Activated naive CD8-positive, alpha-beta T cell treated with anti-CD3 and anti-CD28 coated beads for 36 hours (primary cell): ENCODE measurements at places on chromosomes 1 and 21. TPM values are rescaled to one million over a fixed set of nuclear protein-coding genes. Genes with fewer than 3 reads are reported as not detected.

Gene GFI1
- total RNA-seq, result 85.0 TPM

Gene ST7L
- total RNA-seq, result 11.4 TPM

Gene TNFRSF18
- total RNA-seq, result 52.5 TPM

Gene LMOD1
- total RNA-seq, result not detected

Gene PDE9A
- total RNA-seq, result 7.7 TPM

Gene FYB2
- total RNA-seq, result not detected

Gene TNFSF4
- total RNA-seq, result 5.2 TPM

Gene AMY1C
- total RNA-seq, result not detected

DNA sequence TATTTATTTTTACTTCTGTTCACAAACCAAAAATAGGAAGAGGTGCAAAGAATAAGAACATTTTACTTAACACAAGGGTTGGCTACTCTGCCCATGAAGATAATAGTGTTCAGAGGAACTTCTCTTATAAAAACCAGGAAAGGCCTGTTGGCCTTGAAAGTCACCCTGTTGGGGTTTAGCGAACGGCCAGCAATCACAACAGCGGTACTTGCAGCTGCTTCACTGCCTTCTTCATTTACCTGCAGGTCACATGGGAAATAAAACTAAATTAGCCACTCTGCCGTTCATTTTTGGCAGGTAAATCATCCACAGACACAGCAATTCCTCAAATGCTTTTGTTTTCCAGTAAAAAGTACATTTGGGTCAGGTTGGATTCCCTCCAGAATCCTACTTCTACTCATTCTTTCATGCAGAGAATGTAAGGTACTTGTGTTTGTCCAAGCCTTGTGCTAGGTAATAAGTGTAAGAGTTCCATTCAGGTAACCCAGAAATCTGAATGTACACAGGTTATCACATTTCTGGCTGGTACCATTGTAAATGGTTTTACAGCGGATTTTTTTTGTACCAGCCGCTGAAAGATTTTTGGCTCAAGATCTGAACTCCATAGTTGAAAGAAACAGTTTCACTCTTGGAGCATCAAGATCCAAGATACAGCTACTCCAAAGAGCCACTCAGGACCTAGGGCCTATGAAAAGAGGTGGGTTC, 13.1 kb downstream of the SERPINC1 start:
- DNase-seq, result no peak
- peaks cover 10% of the 10 kb centered on the region for H3K36me3 ChIP-seq
- no peak overlapping the region for H3K27ac ChIP-seq
- H3K4me1 ChIP-seq, result peaks cover 18% of the 10 kb centered on the region

- DNase-seq, result no peak
- peaks cover 61% of the 10 kb centered on the region for H3K4me1 ChIP-seq
- no peak overlapping the region for H3K27ac ChIP-seq
- H3K4me3 ChIP-seq, result no peak overlapping the region
These were observed 16.0 kb downstream of the GNB1 start for GRCh38 chr1:1874901-1875300.

DNA sequence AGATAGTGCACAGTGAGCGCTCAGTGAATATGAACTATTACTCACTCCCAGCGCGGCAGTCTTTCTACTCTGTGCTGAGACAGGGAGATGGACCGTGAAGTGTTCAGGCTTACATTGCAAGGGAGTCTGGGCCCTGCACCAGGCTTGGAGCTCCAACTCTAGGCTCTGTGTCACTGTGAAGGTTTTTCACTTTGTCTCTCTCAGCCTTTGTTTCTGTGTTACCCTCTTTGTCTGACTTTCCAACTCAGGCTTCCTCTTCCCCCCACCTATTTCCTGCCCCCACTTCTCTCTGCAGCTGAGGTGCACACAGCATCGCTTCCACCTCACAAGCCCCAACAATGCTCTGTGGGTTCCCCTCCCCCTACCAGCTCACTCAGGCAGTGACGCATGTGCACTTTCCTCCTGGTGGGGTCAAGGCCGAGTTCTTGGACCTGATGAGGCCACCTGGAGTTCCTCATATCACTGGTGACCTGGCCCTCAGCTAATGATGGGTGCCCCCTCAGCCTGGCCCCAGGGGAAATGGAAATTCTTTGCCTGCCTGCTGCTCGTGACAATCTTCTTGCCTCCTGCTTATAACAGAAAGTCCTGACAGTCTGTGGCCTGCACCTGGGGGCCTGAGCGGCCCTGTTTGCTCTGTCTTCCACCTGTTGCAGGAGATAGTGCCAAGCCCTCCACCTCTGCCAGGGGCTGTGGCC, 1.1 kb upstream of the LCK start:
- no peaks in the 10 kb centered on the region for H3K27me3 ChIP-seq
- peak; percentile 82 for DNase-seq
- H3K4me3 ChIP-seq, result peak overlapping the region; percentile 97
- H3K27ac ChIP-seq, result peak overlapping the region; percentile 92
- H3K36me3 ChIP-seq, result peaks cover 35% of the 10 kb centered on the region
- peaks cover 56% of the 10 kb centered on the region for H3K4me1 ChIP-seq

- no peaks in the 10 kb centered on the region for H3K27me3 ChIP-seq
- peak; percentile 87 for DNase-seq
- peaks cover 41% of the 10 kb centered on the region for H3K36me3 ChIP-seq
- H3K27ac ChIP-seq, result peak overlapping the region; percentile 96
- H3K4me1 ChIP-seq, result peaks cover 64% of the 10 kb centered on the region
- peak overlapping the region; percentile 95 for H3K4me3 ChIP-seq
These were observed 1.1 kb downstream of the ARHGAP30 start for GRCh38 chr1:161068306-161069234.

DNA sequence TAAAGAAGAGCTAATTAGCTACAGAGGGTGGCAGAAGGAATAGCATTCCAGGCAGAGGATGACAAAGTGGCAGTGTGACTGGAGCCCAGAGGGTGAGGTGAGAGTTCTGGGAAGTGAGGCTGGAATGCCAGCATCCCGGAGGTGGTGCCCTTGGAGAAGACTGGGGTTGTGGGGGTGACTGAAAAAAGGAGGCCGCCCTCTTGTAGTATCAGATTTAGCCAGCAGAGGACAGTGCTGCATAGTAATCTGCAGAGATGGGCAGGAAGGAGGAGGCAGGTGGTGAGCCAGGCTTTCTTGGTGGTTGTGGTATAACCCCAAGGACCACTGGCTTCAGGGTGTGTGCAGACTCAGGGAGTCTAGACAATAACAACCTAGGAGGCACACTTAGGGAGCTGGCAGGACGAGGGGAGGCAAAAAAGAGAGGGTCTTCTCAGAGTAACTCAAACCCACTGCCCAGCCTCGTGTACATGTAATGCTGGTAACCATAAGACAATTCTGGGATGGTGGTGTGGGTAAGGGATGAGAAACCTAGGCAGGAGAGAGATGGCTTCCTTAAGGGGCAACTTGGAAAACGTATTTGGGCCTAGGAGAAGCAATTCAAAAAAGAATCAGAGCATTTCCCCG, 30.5 kb downstream of the MROH7 start:
- H3K4me1 ChIP-seq, result no peaks in the 10 kb centered on the region
- H3K4me3 ChIP-seq, result no peak overlapping the region
- H3K27me3 ChIP-seq, result no peaks in the 10 kb centered on the region
- peak; percentile 68 for DNase-seq
- H3K36me3 ChIP-seq, result no peaks in the 10 kb centered on the region
- H3K27ac ChIP-seq, result no peak overlapping the region

DNA sequence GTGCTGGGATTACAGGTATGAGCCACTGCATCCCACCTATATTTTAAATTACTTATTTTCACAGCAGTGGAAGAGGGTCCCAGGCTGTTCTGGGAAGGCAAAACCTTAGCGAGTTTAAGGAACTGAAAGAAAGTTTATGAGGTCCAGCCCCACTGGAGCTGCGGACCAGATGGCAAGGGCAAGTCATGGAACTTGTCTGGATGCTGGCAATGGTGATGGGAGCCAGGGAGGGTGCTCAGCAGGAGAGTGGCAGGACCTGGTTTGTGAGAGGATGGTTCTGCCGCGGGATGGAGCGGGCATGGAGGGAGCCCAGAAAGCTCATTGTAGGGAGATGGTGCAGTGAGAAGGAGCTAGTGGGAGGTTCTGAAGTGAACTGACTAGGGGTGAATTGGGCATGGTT, 50.6 kb upstream of the SLC45A1 start:
- H3K27me3 ChIP-seq, result peaks cover 15% of the 10 kb centered on the region
- no peak for DNase-seq
- H3K27ac ChIP-seq, result no peak overlapping the region

- no peak overlapping the region for H3K4me3 ChIP-seq
- peaks cover 11% of the 10 kb centered on the region for H3K27me3 ChIP-seq
- H3K27ac ChIP-seq, result no peak overlapping the region
These were observed 7.5 kb upstream of the SOX13 start for GRCh38 chr1:204065174-204065985.

- H3K36me3 ChIP-seq, result peaks cover 25% of the 10 kb centered on the region
- peaks cover 36% of the 10 kb centered on the region for H3K4me1 ChIP-seq
- DNase-seq, result peak; percentile 43
- peak overlapping the region; percentile 96 for H3K4me3 ChIP-seq
- H3K27me3 ChIP-seq, result no peaks in the 10 kb centered on the region
These were observed 630 bp downstream of the MTF2 start for GRCh38 chr1:93079685-93080141.

- H3K4me3 ChIP-seq, result peak overlapping the region; percentile 91
- H3K27ac ChIP-seq, result peak overlapping the region; percentile 97
- DNase-seq, result no peak
These were observed 33.2 kb upstream of the RUNX3 start for GRCh38 chr1:24963099-24963872.

DNA sequence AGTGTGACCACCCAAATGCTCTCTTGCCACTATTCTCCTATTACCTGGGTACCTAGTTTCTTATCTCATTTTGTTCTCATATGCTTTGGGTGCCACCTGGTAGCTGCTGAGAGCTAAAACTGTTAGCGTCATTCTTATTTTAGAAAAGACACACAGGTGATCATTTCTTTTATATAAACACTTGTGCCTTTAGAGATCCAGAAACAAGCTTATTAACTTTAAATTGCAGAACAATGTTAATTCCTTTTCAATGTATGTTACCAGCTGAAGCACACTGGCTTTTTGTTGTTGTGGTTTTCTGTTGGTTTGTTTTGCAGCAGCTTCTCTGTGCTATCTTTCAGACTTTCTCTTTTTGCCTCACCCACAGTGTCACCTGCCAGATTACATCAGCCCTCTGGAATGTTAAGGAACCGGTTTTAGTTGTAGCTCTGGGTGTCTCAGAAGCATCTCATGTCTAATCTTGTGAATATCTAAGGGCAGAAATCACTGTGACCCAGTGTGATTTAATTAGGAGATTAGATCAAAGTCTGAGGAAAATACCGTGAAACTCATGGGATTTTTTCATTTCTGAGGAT, 43.4 kb upstream of the SLC19A2 start:
- H3K27ac ChIP-seq, result no peak overlapping the region
- H3K4me1 ChIP-seq, result peaks cover 12% of the 10 kb centered on the region
- no peak overlapping the region for H3K4me3 ChIP-seq
- peaks cover 66% of the 10 kb centered on the region for H3K36me3 ChIP-seq

- H3K4me3 ChIP-seq, result no peak overlapping the region
- no peak overlapping the region for H3K27ac ChIP-seq
- no peaks in the 10 kb centered on the region for H3K36me3 ChIP-seq
- no peak for DNase-seq
- no peaks in the 10 kb centered on the region for H3K27me3 ChIP-seq
These were observed 70.5 kb upstream of the SCYL3 start for GRCh38 chr1:169964206-169964605.

DNA sequence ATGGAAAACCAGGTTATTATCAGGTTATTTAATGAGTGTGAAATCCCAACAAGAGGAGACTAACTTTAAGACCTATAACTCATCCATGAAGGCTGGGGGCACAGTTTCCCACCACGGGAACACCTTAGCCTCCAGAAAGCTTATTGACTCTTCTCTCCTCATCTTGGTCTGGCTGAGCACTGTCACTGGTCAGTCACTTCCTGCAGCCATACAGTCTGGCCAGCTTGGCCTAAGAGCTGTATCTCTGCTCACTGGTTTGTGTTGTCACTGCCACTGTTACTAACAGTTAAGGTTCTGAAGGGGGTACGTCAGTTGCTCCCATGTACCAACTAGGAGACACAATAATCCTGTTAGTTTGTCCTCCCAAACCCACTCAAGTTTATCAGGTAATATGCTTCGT, 16.7 kb upstream of the DDAH1 start:
- H3K27me3 ChIP-seq, result peaks cover 10% of the 10 kb centered on the region
- H3K36me3 ChIP-seq, result no peaks in the 10 kb centered on the region
- peaks cover 2% of the 10 kb centered on the region for H3K4me1 ChIP-seq
- H3K4me3 ChIP-seq, result no peak overlapping the region

DNA sequence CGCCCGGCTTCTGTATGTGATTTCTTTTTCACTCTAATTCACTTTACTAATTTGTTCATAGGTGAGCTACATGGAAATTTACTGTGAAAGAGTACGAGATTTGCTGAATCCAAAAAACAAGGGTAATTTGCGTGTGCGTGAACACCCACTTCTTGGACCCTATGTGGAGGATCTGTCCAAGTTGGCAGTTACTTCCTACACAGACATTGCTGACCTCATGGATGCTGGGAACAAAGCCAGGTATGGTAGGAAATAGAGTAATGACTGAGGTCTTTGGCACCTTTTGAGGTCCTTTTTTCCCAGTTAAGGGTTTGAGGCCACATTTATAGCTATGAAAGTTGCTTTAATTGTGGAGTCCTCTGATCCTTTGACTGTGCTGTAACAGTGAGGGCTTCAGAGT, 56.9 kb downstream of the KIF1B start:
- H3K27me3 ChIP-seq, result no peaks in the 10 kb centered on the region
- H3K4me1 ChIP-seq, result no peaks in the 10 kb centered on the region
- H3K27ac ChIP-seq, result no peak overlapping the region
- DNase-seq, result no peak

GRCh38 chr1:209227941-209228340, 355.6 kb upstream of the CAMK1G start:
- peaks cover 3% of the 10 kb centered on the region for H3K4me1 ChIP-seq
- H3K4me3 ChIP-seq, result no peak overlapping the region
- H3K36me3 ChIP-seq, result peaks cover 2% of the 10 kb centered on the region
- no peak for DNase-seq
- peaks cover 36% of the 10 kb centered on the region for H3K27me3 ChIP-seq

GRCh38 chr21:28884481-28884880, 108.2 kb downstream of the LTN1 start:
- peaks cover 4% of the 10 kb centered on the region for H3K27me3 ChIP-seq
- peak overlapping the region; percentile 99 for H3K27ac ChIP-seq
- peak overlapping the region; percentile 93 for H3K4me3 ChIP-seq
- peaks cover 14% of the 10 kb centered on the region for H3K36me3 ChIP-seq
- H3K4me1 ChIP-seq, result peaks cover 12% of the 10 kb centered on the region
- DNase-seq, result no peak
